ENCODE measurements at places on chromosomes 7 and 10.

DNA sequence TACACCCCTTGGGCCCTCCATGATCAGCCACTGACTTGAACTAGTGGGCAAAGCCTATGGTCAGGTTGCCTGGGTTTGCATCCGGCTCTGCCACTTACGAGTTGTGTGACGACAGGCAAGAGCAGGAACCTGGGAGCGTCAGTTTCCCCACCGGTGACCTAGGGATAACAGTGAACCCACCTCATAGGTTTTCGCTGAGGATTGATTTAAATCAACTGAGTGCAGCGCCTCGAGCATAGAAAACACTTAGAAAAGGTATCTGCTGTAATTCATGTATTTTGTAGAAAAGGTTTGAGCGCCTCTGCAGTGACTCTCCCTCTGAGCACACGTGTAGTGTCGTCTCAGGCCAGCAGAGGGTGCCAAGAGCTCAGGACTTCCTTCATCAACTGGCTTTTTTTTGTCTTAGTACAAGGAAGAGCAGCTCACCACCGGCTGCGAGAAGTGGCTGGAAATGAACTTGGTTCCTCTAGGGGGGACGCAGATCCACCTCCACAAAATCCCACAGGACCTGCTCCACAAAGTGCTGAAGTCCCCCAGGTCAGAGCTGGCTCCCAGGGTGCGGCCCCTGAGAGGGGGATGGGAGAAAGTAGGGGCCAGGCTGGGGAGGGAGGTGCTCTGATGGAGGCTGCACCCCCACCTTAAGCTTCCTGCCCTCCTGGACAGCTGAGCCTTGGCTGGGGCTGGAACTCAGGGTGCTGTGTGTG lies 27.7 kb downstream of the BTBD16 start:
- DNase-seq = no peak

GRCh38 chr7:5700391-5700985 lies 81.0 kb downstream of the RNF216 start:
- DNase-seq = no peak

DNA sequence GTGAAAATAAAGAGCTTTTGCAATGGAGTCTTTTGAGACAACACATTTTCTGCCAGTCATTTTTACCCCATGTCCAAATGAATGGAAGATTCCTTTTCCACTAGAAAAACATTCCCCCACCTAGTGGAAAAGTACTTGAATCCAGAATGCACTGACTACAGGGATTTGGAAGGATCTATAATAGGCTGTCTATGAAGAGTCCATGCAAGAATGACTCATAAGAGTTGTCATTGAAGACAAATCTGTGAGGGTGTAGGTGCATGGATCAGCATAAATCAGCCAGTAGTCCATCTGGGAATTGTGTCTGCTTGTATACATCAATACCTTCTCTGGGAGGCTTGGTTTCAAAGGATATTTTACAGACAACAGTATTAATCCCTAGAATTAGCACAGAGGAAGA lies 32.5 kb upstream of the TRUB1 start:
- DNase-seq = no peak

DNA sequence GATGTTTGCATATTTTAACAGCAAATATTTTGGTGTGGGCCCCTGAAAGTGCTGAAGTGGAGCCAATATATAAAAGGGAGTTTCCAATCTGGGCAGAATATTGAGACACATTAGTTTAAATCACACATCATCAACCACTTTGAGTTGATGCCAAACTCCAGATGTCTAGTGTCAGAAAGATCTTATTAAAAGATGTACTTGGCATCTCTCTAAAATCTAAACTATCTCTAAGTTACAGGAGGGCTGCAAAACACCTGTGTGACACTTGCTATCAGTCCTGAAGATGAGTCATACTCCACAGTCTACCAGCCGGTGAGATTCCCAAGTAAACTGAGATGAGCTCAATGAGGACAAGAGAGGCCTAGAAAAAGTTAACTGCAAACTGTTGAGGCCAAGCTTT lies 11.4 kb downstream of the JAZF1 start:
- DNase-seq = no peak

DNA sequence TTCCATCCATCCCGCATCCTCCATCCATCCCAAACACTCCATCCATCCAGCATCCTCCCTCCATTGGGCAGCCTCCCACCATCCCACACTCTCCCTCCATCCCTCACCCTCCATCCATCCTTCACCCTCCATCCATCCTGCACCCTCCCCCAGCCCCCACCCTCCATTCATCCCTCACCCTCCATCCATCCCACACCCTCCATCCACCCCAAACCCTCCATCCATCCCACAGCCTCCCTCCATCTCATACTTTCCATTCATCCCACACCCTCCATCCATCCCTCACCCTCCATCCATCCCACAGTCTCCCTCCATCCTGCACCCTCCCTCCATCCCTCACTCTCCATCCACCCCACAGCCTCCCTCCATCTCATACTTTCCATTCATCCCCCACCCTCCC lies 60.4 kb downstream of the FOXI2 start:
- DNase-seq = no peak

GRCh38 chr10:127757033-127757432 lies 20.0 kb downstream of the FOXI2 start:
- no peak for DNase-seq

DNA sequence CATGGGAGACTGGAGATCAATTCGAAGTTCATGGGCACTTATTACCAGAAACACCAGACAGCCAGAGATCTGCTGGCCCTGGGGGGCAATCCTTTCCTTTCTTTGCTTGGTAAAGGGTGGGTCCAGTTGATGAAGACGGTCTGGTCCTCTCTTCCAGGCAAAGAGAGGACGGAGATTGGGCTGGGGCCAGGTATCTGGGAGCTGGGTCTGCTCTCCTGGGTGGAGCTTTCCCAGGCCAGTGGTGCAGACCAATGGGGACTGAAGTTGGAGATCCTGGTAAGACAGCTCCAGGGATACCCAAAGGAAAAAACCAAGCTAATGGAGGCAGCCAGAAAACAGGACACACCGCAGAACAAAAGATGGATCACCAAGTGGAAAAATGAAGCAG lies 18.3 kb downstream of the NOD1 start:
- no peak for DNase-seq

DNA sequence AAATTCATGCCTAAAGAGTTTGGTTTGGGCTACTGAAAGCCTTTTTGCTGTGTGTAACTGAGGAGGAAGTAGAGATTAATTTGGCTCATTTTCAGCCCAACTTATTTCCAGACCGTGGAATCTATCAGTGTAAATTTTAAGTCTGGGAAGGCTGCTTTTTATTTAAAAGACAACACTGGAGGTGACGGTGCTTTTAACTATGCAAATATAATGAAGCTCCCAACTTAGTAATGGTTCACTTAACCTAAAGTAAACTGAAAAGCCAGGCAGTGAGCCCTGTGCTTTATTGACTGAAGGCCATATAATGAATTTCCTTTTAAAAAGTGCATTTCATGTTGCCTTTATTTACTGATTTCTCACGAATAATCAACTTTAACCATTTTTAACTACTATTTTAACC lies 127.2 kb downstream of the NPY start:
- no peak for DNase-seq

GRCh38 chr10:78250313-78251015 lies 216.8 kb downstream of the RPS24 start:
- no peak for DNase-seq

DNA sequence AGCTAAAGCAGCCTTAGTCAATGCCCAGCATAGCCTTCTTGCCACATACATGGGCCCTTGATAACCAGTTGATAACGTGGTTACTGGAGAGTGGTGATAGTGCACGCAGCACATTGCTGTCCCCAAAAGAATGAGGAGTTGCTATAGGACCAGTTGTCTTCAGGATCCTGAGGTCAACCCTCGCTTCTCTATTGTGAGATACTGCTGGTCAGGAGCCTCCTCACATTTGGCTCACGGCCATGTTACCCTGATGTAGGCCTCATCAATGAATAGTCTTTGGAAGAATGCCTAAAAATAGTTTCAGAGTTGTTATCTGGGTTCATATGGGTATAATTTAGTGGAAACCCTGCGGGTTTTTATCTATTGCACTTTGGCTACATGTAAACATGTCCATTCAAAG lies 230.7 kb downstream of the VTI1A start:
- no peak for DNase-seq

- DNase-seq = no peak
Measured at GRCh38 chr7:26155531-26156375, 3.8 kb downstream of the NFE2L3 start.

DNA sequence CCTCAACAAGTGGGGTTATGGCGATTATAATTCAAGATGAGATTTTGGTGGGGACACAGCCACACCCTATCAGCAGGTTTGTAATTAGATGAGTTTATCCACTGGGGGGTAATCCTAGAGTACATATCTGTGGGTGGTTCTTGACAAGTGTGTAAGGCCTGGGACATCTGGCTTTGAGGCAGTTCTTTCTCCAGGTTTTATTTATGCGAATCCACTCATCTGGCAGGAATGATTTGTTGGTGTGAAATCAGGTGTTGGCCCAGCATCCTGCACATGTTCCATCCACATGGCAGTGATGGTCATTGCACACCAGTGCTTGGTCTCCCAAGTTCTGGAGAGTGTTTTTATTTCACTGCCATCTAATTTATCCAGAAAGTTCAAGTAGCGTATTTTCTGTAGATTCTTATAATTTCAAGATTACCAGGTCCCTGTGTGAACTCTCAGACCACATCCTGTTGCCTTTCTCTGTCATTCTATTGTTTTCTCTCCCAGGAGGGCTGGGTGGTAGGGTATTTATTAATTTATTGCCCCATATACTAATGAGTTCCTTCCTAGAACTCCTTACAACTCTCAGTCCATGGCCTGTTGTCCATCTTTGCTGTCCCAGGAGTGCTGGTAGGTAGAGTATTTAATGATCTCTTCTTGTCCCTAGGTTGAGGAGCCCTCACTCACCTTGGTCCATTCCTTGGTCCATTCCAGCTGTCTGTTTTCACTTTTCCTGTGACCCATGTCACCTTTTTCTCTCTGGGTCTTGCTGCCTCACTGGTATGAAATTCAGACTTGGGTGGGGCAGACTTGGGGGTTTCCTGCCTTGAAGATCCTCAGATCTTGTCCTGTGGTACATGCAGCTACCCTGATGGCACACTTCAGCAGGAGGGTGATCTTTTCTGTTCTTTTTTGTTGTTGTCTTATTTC lies 10.4 kb downstream of the RALA start:
- no peak for DNase-seq

- no peak for DNase-seq
Measured at GRCh38 chr10:87605628-87606251, 53.9 kb upstream of the PAPSS2 start.

GRCh38 chr10:126062131-126063032 lies 166.0 kb downstream of the FANK1 start:
- DNase-seq = no peak

DNA sequence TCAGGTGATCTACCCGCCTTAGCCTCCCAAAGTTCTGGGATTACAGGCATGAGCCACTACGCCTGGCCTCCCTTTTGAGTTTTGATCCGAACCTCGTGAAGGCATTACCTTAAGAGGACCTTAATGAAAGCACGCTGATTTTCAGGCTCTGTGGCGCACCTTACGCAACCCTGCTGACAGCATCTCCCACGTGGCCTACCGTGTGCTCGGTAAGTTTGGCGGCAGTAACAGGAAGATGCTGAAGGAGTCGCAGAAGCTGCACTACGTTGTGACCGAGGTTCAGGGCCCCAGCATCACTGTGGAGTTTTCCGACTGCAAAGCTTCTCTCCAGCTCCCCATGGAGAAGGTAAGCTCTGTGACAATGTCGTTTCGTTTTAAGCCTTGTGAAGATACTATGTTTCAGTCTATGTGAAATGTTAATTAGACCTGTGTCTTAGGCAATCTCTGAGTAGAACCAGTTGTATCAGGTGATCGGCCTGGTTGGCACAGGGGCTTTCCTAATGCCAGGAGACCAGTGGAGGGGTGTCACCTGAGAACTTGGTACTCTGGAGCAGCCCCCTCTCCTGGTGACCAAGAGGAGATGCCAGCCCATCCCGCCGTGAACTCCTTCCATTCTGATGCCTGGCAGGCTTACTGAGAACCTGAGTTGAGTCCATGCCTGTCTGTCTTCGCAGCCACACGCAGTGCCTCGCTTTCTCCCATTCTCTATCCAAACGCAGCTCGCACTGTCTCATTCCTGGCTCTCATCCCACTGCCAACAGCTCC lies 43.5 kb downstream of the TRRAP start:
- no peak for DNase-seq

- DNase-seq = no peak
Measured at GRCh38 chr10:78225594-78225993, 191.9 kb downstream of the RPS24 start.

- DNase-seq = no peak
Measured at GRCh38 chr10:75771606-75772005, 340.2 kb downstream of the LRMDA start.

- no peak for DNase-seq
Measured at GRCh38 chr10:21329995-21330627, 195.4 kb downstream of the SKIDA1 start.

DNA sequence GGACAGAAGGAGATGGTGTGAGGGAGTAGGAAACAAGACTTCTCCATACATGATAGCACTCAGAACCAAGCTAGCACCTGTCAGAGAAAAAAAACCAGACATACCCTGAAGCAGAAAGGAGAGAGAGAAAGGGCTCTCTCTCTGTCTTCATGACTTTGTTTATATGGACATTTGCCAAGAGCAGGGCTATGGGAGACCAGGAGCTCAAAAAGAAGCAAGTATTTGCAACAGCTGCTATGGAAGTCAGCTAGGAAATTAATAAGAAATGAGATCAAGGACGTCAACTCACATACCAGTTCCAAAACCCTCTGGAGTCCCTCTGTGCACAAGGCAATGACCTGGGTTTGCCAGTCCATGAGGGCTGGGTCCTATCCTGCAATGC lies 111.6 kb downstream of the SGMS1 start:
- DNase-seq = no peak

- no peak for DNase-seq
Measured at GRCh38 chr10:125656523-125656922, 26.4 kb downstream of the TEX36 start.

DNA sequence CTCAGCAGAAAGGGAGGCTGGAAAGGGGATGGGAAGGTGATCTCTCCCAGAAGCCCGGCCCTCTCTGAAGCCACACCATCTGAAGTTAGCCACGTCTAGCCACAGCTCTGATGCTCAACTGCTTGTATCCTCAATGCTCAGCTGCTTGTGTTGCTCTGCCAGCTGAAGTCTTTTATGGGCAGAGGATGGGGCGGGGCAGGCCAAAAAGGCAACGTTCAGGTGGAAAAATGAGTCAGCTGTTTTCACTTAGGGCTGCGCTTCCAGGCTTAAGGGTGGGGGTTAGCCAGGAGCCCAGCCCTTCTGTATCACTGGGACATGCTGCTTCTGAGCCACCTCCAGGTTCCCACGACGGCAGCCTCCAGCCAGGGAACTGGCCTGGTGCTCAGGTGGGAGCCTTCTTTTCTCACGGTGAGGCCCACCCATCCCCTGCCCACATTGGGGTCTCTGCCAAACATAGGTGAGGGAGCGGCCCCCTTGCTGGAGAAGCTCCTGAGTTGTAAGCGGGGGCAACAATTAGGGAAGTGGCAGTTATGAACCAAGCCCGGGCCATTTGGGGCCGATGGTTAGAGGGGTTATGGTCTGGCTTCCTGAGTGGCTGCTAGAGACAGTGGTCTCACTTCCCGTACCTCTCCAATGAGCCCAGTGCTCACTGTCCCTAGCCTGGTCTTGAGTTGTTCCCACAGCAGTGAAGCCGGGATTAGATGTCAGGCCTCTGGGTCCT lies 44.9 kb upstream of the CNPY1 start:
- DNase-seq = no peak
